Activated CD8-positive, alpha-beta memory T cell treated with anti-CD3 and anti-CD28 coated beads for 48 hours (primary cell): ENCODE measurements at places on chromosomes 3 and 15.
A peak's percentile ranks its signal among the peaks of the same experiment; 100 is the strongest.

DNA sequence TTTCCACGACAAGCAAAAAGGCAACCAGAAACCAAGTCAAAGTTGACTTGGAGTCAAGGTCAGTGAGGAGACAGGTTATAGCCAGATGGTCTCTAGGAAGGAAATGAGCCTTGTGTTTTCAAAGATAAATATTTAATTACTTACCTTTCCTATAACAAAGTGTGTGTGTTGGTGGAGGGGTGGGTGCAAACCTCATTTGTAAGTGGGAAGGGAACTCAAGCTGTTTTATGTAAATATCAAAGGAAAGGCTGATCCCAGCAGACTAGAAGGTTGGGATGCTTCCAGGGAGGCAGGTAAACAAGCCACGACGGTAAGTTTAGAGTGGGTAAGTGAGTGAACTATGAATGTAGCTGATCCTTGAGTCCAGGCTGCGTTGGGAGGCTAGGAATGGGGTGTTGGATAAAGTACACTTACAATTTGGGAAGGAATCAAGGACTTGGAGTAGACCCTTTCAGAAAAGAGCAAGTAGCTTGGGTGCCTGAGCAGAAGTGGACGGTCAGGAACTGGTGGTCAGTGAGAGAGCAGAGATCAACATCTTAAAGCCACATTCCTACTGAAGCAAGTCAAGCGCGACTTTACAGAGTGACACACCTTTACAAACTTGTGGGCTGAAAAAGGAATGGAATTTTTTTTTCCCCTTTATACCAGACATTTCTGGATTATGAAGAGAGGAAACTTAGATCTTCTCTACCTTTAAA lies 82.0 kb upstream of the TBL1XR1 start:
- no peak for DNase-seq

DNA sequence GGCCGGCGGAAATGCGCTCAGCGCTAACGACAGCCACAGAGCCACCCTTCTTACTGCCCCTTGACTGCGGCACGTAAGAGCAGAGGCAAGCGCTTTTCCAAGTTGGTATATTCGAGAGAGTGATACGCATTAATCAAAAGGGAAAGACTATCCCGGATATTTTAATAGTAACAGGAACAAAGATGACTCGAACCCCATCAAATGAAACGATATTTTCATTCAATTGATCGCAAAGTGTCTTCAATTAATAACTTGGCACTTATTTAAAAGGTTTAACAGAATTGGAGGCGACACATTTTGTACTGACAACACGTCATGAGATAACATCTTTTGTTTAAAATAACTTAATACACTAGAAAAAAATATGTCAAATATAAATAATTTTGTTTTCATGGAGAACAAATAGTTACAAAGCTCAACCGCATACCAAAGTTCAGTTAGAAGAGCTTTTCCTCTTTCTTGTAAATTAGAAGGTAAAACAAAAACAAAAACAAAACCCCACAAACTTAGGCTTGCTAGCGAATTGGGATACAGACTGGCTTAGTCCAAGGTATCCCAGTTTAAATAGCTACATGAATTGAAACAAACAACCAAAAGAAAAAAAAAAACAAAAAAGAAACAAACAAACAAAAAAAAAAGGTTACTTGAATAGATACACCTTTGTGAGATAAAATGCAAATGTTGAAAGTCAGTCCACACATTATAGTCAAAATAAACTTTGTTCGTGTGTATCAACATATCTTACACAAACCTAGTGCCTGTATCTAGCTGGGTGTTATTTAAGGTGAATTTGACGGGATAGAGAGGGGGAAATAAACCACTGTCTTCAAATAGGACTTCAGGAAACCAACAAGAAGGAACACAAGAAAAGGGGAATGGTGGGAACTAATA lies 10.2 kb downstream of the SHOX2 start:
- no peak for DNase-seq

DNA sequence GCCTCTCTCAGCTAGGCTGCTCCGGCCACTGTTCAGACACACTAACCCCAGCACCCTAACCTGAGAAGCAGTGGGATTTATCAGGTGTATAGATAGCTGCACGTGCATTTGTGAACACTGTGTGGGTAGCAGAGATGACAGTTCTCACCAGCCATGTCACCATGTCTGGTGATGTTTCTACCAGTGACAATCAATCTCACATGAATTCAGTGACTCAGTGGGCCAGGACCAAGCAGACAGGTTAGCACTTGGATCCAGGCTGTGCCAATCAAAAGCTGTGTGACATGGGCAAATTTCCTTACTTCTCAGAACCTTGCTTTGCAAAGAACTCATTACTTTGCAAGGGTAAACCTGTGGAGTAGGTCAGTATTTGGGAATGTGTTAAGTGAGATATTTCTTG lies 65.3 kb upstream of the GATM start:
- DNase-seq = no peak

- no peak for DNase-seq
Observed at GRCh38 chr3:112974894-112975293, at the start of gene CD200R1. Gene CD200R1, minus strand, starts transcription at chr3:112975103. Its CDS starts 246 bp downstream, at chr3:112974857.

DNA sequence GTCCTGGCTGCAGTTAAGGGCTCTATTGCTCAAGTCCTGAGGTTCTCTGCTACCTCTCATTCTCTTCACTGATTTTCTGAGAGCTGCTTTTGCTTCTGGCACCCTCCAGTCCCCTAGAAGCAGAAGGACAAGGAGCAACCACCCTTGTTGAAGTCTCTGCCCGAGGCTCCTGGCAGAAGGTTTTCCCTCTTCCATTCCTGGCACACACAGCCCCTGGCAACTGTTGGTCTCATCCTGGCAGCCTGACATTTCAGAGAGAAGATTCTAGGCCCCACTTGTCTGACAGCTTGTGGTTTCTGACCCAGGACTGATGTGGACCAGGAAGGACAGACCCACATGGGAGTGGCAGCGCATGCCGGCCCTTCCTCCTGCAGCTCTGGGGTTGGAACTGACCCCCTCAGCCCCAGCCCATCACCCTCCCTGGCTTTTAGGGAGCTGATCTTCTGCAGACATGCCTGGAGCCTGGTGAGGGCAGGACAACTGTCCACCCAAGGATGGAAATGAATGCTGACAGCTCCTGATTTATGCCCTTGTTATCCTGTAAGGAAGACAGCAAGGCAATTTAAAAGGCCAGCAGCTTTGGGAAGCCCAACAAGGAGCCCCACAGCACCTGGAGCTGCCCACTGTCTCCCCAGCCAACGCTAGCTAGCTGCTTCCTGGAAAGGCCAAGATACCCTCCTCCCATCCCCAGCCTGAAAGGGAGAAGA lies 13.0 kb upstream of the NTRK3 start:
- no peak for DNase-seq

GRCh38 chr15:75884041-75884440 lies 19.6 kb upstream of the FBXO22 start:
- no peak for DNase-seq

DNA sequence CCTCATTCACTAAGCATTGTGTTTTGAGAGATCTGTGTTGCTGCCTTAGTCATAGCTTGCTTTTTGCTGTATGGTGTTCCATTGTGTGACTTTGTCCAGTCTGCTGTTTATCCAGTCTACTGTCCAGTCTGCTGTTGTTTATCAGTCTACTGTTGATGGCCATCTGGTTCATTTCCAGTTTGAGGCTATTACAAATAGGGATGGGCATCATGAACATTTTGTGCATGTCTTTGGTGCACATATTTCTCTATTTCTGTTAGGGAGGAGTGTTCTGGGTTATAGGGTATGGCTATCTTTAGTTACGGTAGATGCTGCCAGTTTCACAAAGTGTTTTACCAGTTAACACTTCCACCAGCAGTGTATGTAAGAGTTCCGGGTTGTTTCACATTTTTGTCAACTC lies 22.2 kb upstream of the CLEC3B start:
- DNase-seq = no peak

DNA sequence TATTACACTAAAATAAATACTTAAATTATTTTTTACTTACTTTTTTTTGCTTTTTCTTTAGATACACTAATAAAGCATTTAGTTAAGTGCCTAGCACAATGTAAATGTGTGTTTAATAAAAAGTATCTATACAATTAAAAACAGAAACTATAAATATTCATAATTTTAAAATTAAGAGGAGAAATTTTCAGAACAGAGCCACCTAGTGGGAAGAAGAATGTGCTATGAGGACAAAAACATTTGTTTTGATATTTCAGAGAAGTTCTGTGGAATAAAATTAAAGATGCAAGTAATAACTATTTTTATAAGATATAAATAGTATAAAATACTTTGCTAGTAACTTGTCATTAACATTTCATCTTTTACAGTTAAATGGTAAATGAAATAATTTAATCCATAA lies 33.6 kb upstream of the PLSCR5 start:
- DNase-seq = no peak

- peak; percentile 19 for DNase-seq
Observed at GRCh38 chr3:18098960-18099587, 326.1 kb downstream of the SATB1 start.

DNA sequence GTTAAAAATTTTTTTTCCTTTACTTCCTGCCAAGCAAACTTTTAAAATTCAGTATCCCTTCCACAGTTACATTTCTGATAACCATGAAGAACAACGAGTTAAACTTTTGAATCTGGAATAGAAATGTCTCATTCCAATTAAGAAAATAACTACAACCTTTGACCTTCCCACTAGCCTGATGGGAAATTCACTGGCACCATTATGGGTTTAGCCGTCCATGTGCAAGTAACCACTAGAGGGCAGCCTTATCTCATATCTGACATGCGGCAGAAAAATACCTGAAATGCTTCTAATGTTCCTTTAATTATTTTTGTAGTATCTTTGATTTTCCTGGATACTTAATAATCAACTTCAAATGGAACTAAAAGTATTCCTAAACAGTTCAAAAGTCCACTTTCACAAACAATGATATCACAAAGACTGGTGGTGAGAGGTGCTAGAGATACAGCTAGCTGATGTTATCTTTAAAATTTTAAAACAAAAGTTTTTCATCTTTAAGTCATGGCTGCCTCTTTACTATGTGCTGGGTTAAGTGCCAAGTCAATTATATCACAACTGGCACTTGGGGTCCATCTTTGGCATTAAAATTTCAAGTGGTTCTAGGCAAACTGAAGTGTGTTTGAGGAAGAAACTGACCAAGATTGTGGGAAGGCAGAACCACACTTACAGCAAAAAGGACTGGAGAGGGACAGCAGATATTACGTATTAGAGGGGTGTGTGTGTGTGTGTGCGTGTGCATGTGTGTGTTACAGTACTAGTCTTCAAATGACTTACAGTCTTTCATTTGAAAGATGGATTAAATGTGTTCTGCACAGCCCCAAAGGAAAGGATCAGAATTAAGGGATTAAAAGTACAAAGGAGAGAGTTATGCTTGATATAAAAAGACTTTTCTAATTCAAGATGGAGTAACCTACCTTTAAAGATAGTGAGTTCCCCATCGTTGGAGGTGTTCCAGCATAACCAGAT lies 107.1 kb upstream of the ICE2 start:
- DNase-seq = no peak

GRCh38 chr15:38354315-38354929 lies 99.5 kb upstream of the FAM98B start:
- DNase-seq = no peak

GRCh38 chr3:98655666-98656065 lies 62.3 kb upstream of the CPOX start:
- DNase-seq = no peak

DNA sequence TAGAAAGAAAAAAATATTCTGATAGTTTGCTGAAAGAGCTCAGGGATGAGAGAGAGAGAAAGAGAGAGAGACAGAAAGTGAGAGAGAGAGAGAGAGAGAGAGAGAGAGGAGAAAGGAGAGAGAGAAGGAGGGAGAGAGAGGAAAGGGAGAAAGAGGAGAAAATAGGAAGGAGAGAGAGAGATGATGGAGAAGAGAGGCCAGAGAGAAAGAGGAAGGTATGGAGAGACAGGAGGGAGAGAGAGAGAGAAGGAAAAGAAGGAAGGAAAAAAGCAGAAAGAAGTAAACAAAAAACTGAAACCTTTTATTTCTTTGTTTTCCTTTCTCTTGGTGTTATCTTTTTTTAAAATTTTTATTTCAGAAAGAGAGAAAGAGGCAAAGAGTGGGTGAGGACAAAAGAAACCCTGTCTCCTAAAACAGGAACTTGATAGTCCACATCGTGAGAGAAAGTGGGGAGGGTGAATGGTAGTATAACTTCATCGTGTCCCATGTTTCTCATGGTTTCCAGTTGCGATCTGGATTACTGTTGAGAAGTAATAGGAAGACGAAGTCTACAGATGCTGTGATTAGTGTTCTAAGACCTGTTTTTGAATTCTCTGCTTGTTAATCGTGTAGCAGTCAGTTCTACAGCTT lies 279.7 kb downstream of the LPP start:
- no peak for DNase-seq

GRCh38 chr3:31550452-31551251 lies 17.9 kb downstream of the STT3B start:
- DNase-seq = no peak

GRCh38 chr3:4359805-4360502 lies 56.8 kb downstream of the SETMAR start:
- DNase-seq = no peak

- DNase-seq = no peak
Observed at GRCh38 chr3:191631496-191631895, 170.5 kb downstream of the PYDC2 start.

DNA sequence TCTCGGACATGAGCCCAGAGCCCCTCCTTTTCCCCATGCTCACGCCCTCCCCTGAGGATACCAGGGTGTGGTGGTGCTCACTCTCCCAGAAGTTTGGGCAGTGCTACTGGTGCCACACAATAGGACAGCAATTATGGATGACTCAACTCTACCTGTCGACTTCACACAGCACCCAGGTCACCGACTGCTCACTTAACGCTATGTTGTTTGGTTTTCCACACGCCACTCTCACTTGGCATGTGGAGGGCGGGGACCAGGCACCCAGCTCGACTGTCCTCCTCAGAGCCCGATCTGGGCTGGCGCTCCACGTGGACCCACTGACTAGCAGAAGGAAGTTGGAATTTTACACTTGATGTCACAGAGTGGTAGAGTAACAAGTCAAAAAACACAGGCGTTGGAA lies 30.9 kb downstream of the STIMATE start:
- DNase-seq = no peak

DNA sequence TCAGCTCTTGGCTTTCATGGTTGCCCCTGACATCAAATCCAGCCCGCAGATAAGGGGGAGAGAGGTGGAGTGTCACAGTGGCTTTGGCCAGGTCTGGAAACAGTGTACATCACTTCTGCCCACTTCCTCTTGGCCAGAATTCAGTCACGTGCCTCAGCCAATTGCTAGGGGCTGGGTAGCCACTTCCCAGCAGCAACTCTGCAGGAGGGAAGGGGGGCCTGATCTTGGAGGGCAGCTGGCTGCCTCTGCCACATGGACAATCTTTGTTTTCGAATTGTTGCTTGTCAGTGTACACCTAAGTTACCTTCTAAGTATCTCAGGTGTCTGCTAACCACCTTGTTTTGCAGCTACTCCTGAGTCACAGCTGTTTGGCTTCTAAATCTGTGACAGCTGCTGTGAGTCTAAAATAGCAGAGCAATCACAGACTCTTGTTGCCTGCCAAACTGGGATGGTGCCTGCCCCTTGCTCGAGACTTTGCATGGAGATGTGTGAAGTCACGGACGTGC lies 41.0 kb upstream of the LIMD1 start:
- no peak for DNase-seq

GRCh38 chr3:26652164-26652563 lies 29.6 kb downstream of the LRRC3B start:
- DNase-seq = no peak

GRCh38 chr3:30631243-30631904 lies 25.0 kb downstream of the TGFBR2 start:
- no peak for DNase-seq
